ENCODE measurements at places on chromosomes 5 and 9.

DNA sequence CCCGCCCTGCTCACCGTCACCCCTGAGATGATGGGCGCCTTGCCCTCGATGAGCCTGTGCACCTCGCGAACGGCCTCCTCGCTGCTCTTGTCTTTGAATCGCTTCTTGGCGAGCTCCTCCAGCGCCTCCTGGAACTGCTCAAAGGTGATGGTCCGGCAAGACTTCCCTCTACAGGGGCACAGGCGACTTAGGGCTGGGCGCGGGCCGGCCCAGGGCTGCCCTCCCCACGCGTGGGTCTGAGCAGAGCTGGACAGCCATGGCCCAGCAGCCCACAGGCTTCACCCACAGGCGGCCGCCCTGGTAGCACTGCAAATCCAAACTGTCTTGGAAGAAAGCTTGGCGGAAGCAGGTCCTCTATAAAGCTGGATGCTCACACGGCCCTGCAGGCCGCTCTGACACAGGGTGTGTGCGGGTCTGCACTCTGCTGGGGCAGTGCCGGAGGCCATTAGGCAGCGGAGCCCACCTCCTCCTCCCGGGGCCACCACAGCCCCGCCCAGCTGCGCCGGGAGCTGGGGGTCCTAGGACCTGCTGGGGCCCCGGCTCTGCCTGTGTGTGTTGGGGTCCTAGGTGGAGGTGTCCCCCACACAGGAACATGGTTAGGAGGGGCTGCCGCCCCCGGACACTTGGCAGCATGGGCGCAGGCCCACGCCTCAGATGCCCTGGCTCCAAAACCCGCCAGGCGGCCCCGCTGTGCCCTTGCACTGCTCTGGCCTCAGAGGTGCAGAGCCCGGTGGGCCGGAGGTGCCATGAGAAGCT lies 27.0 kb downstream of the TPPP start:
- no peak for DNase-seq

- no peak for DNase-seq
Measured at GRCh38 chr5:34571677-34572041, 84.5 kb upstream of the RAI14 start.

- DNase-seq, result no peak
Measured at GRCh38 chr5:57650360-57651069, 167.9 kb upstream of the ACTBL2 start.

DNA sequence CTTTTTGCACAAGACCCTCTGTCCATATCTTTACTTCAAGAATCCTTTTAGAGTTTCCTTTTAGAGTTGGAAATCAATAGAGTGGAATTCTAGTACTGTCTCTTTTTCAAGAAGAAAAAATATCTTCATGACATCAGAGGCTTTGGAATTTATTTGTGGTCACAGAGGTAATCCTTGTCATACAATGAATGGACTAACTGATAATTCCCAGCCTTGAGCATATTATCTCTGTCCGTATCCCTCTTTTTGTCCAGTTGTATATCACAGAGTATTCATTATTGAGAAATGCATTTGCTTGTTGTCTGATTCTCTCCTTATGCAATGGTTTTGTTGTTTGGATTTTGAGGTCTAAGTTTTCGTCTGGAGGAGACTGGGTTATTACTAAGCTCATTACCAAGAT lies 82.0 kb upstream of the HAPLN1 start:
- no peak for DNase-seq

DNA sequence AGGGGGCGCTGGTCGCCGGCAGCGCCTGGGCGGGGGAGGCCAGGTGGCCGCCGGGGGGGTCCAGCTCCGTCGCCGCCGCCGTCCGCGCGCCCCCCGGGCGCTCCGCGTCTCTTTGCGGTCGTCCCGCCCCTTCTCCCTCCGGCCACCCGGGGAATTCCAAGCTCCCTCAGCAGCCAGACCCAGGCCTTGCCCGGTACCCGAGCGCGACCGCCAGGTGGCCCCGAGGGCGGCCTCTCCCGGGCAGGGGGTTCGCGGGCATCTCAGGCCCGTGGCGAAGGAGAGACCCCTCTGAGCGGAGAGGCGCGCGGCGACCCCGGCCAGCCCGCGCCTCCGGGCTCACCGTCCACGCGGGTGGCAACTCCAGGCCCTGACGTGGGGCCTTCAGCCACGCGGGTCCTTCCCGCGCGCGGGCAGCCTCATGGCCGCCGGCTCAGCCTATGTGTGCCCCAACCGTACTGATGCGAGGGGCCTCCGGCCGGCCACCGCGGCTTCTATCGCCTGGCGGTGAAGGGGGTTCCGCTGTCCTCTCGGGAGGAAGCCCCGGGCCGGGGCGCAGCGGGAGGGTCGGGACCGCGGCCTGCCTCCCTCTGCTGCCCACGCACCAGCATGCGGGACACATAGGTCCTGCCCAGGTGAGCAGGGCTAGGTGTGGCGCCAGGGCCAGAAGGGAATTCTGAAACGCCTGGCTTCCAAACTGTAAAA lies 529 bp upstream of the NRARP start:
- DNase-seq, result peak; percentile 56

DNA sequence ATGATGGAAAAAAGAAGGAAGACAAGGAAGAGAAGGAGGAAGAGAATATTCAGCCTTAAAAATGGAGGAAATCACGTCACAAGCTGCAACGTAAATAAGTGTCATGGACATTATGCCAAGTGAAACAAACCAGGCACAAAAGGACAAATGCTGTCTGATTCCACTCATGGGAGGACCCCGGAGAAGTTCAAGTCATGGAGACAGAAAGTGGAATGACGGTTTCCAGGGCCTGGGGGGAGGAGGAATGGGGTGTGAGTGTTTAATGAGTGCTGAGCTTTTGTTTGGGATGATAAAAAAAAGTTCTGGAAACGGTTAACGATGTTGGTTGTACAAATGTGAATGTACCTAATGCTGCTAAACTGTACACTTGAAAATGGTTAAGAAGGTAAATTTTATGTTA lies 439.5 kb downstream of the GADD45G start:
- no peak for DNase-seq

GRCh38 chr9:90722071-90722470 lies 79.4 kb upstream of the DIRAS2 start:
- DNase-seq, result no peak

- DNase-seq, result no peak
Measured at GRCh38 chr9:37540634-37541033, 35.5 kb downstream of the FBXO10 start.

DNA sequence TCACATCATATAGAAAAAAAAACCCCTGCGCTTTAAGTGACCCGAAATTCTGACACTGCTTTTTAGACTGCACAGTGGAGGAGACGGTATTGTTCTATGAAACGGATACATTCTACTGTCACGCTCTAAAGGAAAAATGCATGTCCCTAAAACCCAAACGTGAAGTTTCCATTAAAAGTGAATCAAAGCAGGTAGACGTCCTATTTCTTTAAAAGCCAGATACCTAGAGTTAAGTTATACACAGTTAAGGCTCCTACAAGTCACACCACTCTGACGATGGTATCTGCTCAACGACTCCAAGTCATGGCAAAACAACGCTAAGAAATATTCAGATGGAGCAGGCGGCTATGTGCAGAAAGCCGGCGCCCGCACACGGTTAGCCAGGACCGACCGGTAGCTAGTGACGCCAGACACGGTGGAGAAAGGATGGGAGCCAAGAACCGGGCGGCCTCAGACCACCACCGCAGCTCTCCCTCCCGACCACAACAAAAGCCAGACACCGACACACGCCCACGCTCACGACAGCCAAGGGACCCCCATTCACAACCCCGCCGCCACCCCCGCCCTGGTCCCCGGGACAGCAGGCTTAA lies 734 bp downstream of the SKP1 start:
- DNase-seq, result no peak

GRCh38 chr9:93134015-93134739 lies at the start of gene NINJ1:
NINJ1 (minus strand) TSS chr9:93134251; CDS start chr9:93134217, 34 bp downstream.
- DNase-seq, result peak; percentile 52

DNA sequence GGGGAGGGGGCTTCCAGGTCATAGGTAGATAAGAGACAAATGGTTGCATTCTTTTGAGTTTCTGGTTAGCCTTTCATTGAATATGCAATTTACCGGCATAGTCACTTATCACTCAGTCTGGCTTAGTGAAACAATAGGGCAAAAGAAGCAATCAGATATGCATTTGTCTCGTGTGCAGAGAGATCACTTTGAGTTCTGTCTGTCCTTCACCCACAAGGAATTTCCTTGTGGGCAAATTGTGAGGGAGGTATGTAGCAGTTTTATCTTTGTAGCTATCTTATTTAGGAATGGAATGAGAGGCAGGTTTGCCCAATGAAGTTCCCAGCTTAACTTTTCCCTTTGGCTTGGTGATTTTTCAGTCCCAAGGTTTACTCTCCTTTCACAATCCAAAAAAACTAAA lies 116.1 kb downstream of the TUSC1 start:
- DNase-seq, result no peak

DNA sequence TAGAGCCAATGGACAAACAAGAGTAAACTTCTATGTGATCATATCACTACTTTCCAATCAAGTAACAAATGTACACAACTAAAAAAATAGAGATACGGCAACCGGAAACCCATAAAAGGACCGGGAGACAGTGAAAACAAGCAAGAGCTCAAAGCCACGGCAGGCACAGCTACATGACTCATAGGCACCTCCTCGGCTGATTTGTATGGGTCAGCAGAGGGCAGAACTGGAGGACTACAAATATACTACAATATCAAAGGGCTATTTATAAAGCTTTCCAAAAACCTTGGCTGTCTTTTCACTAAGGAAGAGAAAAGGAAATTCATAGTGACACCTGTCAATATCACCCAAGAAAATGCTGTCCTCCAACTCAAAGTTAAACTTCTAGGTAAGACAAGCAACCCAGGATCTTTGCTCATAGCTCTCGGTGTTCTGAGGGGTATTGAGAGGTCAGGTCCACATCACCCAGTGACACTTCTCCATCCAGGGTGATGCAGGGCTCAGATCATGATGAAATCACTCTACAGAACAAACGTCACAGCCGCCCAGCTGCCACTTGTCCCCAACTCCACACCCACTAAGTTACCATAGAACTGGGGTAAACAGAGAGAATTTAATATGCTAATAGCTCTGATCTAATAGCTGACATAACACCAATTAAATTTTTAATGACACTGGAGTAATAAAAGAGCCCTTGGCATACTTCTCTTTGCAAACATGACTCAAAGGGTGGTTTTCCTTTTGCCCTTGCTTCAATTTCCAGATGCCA lies 41.3 kb downstream of the PFDN1 start:
- DNase-seq, result no peak

DNA sequence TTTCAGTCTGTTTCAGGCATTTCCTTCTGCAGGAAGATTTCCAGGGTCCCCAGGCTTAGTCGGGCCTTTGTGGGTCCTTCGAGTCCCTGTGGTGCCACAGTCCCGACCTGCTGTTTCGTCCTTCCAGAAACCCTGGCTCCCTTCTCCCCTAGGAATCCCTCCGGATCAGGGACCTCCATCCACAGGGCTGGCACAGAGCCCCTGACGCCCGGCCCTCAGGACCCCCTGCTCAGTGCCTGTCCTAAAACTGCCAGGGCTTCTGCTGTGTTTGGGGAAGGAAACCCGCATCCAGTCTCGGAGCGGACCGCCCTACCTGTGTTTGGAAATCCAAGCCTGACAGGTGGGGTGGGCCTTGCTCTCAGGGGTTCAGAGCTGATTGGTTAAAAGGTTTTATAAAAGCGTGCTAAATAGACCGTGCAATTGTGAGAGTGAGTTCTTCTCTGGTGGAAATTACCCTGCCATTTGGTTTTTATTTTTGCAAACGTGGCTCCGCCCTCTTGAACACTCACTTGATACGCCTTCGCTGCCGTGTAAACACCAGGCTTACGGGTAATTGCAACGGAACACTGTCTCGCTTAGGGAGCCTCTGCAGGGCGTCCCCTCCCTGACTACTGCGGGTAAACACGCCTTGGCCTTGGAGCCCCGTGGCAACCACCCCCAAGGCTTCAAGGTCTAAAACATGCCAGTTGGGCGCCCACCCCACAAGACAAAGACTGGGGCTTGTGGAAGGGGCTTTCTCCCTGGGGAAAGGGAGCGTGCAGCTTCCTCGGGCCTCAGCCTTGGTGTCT lies 121.2 kb downstream of the PHF2 start:
- DNase-seq, result peak; percentile 93

DNA sequence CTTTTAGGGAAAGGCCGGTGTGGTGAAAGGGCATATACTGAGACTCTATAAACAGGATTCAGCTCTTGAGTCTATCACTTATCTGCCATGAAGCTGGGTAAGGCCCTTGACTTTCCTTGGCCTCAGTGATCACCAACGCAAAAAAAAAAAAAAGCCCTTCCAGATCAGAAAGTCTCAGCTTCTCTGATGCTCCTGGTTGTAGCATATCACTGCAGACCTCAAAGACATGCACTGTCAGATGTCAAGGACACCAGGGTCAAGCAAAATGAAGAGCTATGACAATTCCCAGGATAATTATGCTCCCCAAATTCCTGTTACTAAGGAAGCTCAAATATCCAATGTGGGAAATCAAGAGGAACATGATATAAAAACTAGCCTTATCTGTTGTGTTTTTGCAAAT lies 68.3 kb upstream of the IFNE start:
- DNase-seq, result no peak
